GM23338 (cell line): ENCODE measurements at places on chromosomes 11 and 22.
A peak's percentile ranks its signal among the peaks of the same experiment; 100 is the strongest.

- no peak for DNase-seq
Measured at GRCh38 chr11:66542362-66542761, 3.5 kb downstream of the ZDHHC24 start.

DNA sequence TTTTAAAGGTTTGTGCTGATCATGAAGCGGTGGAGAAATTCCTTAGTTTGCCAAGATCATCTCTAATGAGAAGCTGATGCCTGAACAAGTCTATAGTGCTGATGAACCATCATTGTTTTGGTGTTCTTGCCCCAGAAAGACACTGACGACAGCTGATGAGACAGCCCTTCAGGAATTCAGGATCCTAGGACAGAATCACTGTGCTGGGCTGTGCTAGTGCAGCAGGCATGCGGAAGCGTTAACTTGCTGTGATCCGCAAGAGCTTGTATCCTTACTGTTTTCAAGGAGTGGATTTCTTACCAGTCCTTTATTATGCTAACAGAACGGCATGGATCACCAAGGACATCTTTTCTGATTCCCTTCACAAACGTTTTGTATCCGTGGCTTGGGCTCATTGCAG is 104.1 kb downstream of the TBC1D22A start:
- peak; percentile 26 for DNase-seq

- DNase-seq: no peak
Measured at GRCh38 chr22:29090039-29090438, 17.2 kb downstream of the KREMEN1 start.

- no peak for DNase-seq
Measured at GRCh38 chr22:43478621-43479300, 66.9 kb downstream of the MPPED1 start.

DNA sequence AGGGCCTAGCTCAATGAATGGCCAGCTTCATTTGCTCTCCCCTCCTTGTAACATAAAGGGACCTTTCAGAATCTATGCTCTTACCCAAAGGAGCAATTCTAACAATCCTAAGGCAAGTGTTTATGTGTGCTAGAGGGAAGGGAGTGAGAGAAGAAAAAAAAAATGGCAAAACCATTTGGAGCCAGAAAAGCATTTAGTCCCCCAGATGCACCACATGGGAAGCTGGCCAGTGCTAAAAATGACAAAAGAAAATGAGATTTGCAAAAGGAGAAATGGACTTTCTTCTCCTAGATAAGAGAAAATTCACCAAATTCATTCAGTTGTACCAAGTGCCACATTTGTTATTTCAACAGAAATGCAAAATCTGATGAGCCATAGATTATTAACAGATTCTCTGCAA is 52.8 kb downstream of the SERGEF start:
- no peak for DNase-seq

- DNase-seq: no peak
Measured at GRCh38 chr11:58503361-58503856, 4.5 kb downstream of the OR5B21 start.

DNA sequence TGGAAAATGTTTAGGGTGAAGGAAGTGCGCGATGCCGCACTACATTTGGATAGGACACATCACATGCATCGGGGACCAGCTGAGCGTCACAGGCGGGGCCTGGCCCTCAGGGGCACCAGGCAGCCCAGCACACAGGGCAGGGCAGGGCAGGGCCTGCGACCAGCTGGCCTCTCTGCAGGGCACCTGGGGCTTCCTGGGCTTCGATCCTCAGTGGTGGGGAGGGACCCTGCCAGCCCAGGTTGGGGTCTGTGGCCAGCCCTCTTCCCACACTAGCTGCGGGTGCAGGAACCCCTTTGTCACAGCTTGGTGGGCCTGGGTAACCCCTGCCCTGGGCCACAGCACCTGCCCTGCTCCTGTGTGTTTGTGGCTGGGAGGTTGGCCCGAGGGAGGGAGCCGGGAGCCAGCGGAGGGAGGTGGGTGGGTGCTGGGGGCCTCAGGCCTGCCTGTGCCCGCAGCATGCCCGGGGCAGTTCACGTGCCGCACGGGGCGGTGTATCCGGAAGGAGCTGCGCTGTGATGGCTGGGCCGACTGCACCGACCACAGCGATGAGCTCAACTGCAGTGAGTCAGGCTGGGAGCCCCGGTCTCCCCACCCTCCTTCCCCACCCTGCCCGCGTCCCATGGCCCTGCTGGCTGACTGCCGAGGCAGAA is 37.9 kb downstream of the ST14 start:
- DNase-seq: no peak

DNA sequence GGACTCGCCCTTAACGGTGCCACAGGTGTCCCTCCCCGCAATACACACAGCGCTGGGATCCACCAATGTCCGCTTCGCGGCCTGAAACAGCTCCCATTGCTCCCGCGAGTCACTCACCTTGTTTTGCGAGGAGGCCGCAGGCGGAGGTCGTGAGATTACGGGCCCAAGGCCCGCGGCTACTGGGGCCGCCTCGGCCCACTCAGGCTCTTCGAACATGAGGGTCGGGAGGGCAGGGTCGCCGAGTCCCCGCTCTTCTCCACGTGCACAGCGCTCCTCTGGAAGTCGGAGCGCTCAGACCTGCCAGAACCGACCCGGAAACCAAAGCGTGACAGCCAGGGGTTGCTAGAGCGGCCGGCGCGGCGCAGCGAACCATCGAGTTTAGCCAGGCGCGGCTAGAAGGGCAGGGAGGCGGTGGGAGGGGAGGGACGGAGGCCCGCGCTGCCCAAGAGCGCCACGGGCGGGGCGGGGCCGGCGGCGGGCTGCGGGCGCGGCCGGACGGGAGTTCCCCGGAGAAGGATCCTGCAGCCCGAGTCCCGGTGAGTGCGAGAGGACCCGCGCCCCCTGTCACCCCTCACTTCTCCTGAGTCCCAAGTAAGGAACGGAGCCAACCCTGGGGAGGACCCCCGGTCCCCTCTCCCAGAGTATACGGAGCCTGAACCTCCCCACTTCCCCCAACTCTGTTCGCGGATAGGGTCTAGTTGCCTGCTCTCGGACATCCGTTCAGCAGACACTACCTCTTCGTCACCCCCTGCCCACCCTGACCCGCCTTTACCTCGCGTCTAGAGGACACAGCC is at the start of the genes ILK and RRP8:
Gene ILK (plus strand): TSS at position 488 of the 794 bp plus-strand sequence. CDS start 498 bp downstream, outside the sequence.
Gene RRP8 (minus strand): TSS at position 330 of the 794 bp plus-strand sequence. CDS start 114 bp downstream, at position 216.
- DNase-seq: peak; percentile 96

DNA sequence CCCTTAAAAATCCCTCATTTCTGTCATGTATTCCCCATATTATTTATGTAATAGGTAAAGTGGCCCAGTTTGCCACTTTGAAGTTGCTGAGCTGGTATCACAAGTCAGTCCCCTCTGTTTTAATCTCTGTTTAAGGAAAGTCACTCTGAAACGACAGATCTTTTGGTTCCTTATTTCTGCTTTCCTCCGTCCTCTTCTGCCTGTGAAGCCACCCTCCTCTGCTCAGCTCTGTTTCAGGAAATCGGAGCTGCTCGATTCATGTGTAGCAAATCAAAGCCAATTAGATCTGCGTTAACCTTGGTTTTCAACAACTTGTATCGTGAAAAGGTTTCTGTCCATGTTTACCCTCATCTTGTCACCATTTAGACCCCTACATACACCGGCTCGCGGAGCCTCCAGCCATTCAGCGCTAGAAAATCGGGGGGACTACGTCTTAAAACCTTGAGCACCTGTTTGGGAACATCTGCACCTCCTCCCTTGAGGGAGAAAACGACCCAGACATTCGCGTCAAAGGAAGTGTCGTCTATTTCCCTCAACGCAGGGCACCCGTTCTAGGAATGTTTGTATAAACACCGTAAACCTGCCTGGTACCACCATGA is 576 bp upstream of the SC5D start:
- peak; percentile 36 for DNase-seq

GRCh38 chr11:94806014-94806413 is 37.9 kb downstream of the AMOTL1 start:
- DNase-seq: no peak

- no peak for DNase-seq
Measured at GRCh38 chr11:8775332-8775731, 92.7 kb downstream of the RPL27A start.

GRCh38 chr11:76347466-76347865 is 33.5 kb downstream of the THAP12 start:
- DNase-seq: no peak

GRCh38 chr11:15146271-15147003 is 31.7 kb downstream of the INSC start:
- DNase-seq: no peak

DNA sequence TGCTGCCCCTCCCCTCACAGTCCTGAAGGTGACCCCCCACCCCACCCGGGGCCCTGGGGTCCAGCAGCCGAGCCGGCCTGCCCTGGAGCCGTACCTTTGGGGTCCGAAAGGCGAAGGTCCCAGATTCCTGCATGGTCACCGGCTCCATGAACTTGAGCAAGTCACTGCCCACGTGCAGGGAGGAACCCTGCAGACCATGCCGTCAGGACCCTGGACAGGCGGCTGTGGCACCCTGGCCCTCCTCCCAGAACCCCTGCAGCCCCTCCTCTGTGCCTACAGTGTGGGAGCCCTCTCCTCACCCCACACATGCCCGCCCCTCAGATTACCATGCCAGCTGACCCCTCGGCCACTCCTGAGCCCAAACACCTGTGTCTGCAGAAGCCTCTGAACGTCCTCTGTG is 14.3 kb upstream of the MAPK11 start:
- no peak for DNase-seq

- no peak for DNase-seq
Measured at GRCh38 chr11:125476721-125477120, 19.3 kb downstream of the FEZ1 start.

DNA sequence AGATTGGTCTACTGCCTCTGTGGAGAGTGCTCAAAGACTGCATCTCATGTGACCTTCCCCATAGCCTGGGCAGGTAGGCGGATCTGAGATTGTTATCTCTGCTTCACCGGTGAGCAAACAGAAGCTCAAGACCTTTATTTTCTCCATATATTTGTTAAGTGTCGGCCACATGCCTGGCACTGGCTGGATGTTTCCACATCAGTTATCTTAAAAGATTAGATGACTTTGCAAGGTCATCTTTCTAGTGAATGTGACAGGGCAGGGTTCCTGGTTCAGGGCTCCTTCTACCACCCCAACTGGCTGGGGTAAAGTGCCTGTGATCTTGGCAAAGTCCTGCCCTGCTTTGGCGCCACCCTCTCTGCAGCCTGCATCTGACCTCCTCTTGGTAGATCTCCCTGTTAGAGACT is 125.0 kb downstream of the CCDC81 start:
- DNase-seq: no peak

DNA sequence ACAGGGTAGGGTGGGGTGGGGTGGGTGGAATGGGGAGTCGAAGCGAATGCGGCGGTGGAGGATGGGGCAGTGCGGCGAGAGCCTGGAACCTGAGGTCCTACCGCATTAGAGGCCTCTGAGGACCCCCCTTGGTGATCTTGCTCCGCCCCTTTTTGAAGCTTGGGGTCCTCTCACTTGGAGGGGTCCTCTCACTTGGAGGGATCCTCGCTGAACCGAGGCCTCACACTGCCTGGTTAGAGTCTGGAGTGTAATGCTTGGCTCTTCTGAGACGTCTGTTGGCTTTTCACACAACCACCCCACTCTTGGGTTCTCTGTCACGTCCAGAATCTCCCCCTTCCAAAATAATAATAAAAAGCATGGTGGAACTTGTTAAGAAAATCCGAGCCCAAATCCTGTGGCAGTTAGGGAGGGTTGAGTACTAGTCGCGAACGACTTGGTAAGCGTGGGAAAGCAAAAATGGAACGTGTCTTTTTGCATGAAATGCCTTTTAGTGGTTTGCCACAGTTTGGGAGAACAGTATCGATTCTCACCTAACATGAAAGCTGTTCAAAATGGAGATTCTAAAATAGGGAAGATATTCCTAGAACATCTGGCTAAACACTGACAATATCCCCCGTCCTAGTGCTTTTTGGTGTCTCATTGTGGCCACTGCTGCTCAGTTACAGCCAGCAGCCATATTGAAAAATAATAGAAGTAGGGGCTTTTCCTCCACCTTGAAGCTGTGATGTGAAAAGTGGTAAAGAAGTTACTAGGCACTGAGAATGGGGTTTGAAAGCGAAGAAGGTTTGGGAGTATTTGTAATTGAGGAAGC is 822 bp downstream of the RBX1 start:
- DNase-seq: peak; percentile 23

- DNase-seq: no peak
Measured at GRCh38 chr11:21866781-21867180, 326.1 kb upstream of the ANO5 start.

DNA sequence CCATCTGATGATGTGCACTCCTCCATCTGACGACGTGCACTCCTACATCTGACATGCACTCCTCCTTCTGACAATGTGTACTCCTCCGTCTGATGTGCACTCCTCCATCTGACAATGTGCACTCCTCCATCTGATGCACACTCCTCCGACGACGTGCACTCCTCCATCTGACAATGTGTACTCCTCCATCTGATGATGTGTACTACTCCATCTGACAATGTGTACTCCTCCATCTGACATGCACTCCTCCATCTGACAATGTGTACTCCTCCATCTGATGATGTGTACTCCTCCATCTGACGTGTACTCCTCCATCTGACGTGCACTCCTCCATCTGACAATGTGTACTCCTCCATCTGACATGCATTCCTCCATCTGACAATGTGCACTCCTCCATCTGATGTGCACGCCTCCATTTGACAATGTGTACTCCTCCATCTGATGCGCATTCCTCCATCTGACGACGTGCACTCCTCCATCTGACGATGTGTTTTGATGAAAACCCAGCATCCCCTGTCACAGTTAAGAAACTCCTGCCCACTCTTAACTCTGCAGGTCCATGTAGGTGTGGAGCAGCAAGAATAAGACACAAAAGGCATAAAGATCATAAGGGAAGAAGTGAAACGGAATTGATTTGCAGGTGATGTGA is 9.7 kb upstream of the IL17REL start:
- DNase-seq: no peak

DNA sequence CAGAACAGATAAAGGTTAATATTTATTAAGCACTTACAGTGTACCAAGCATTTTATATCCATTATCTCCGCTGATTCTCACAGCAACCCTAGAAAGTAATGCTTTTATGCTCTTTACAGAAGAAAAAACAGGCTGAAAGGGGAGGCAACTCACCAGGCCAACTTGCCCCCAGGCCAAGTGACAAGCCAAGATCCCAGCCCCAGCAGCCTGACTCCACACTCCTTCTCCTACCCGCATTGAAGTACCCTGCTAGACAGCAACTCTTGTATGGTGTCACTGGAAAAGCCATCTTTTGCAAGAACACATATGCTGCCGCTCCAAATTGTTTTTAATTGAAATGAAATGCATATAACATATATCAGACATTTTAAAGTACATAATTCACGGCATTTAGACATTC is 25.6 kb downstream of the SMCO4 start:
- no peak for DNase-seq

GRCh38 chr11:66126064-66126463 is 56.0 kb downstream of the PACS1 start:
- no peak for DNase-seq

- peak; percentile 87 for DNase-seq
Measured at GRCh38 chr22:37186228-37186996, 1.6 kb downstream of the C1QTNF6 start.
